Colonic mucosa (tissue), 4 donors: ENCODE measurements at places on chromosomes 5 and 9.

DNA sequence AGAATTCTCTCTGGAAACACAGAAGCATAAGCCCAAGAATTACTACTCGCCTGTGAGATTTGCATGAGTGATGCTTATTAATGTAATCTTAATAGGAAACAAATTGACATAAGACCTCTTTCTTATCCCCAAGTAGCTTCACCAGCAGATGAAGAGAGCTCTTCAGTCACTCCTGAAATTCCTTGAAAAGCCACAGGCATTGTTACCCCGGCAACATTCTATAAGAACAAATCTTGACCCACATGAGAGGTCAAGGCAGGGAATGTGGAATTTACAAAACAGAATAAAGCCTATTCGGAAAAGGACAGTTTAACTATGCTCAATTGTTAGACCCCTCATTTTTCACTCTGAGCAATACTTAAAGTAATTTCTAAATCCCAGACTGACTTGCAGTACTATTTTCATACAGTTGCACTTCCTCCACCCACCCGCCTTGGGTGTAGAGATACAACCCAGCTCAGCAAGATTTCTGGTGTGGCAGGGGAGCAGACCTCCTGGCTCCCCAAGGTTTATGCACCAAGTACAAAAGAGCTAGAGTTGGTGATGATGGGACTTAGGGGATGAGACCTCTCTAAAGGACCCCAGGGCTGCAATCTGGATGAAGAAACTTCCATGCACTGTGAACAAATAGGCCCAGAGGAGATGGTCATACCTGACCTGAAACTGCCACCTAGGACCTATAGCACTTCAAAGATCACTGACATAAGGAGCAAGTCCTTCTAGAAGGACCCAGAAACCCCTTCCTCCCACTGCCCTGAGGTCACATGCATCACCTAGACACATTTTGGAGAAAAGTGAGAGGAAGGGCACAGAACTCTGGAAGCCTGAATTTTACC is 242.1 kb downstream of the ZNF608 start:
- no peak for DNase-seq

DNA sequence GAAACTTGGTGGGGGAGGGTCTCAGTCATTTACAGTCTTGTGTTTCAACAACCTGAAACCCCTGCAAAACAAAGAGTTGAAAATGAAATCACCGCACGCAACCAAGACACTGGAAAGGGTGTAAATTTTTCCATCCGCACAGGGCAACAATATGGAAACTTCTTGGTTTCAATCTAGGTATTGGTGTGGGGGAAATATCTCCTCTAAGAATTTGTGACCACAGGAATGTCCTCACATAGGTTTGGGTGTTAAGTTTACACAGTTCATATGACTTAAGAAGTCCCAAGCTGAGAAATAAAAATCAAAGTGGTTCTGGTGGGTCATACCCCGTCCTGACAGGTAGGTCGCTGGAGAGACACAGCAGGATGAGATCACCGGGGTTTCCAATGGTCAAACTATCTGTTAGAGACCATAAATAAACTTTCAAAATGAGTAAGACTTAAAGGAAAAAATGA is 51.9 kb upstream of the PIP5K1B start:
- no peak for DNase-seq

DNA sequence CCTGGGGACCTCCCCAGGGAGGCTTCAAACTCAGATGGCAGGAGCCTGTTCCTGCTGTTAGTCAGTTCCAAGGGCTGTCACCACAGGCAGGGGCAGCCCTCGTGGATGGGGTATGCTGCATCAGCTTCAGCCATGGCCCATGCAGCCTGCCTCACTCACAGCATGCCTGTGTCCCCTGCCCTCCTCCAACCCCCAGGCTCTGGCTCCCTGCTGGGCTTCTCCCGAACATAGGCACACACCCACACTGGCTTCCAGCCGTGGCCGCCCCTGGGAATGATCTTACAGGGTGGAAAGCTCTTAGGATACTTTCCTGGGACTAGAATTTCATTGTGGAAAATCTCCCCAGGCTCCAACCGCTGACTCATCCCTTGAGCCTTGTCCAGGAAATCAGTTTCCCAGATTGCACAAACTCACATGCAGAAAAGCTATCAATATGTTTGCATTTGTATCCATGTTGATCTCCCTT is 163.8 kb downstream of the SEC61B start:
- DNase-seq = no peak

GRCh38 chr5:172009536-172010270 is 3.3 kb upstream of the FBXW11 start:
- DNase-seq = no peak

DNA sequence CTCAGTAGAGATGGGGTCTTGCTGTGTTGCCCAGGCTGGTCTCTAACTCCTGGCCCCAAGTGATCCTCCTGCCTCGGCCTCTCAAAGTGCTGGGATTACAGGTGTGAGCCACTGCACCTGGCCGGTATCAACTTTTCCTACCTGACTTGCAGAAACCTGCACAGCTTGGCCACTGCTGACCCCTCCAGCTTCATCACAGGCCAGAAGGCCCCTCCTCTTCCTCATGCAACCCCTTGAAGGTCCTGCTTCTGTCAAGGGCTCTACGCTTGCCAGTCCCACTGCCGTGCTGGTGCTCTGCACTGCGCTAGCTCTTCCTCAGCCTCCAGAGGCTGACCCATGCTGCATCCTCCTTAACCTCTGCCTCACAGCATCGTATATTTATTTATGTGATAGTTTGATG is 32.5 kb upstream of the RNU6ATAC start:
- DNase-seq = no peak

DNA sequence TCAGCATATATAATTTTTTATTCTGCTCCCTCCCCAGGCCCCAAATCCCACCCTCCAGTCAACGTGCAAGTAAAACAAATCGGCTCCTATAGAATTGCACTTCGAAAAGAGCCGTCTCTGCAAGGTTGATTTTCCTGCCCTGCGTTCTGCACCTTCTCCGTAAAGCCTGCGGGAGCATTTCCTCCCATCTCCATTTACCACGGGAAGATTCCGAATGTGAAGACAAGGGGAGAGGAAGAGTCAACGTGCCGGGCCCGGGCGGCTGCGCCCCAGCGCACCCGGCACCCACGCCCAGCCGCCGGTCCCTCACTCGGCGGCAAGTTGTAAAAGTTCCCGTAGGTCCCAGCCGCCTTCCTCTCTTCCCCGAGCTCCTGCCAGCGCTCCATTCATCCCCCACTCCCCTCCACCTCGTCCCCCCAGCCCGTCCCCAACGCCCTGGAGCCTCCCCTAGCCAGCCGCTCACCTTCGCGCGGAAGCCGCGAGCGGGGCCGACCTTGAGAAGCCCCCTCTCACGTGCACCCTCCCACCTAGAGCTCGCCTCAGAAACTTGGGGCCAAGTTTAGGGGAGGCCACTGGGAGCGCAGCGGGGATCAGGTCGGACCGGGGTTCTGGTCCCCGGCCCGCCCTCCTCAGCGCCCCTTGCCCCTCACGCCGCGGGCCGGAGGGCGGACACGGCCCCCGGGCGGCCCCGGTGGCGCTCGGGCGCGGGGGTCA is 431 bp downstream of the BNC2 start:
- DNase-seq = no peak
